CD4-positive, alpha-beta T cell treated with Interleukin-6 for 4 hours (primary cell): ENCODE measurements at places on chromosomes 2 and 18.

DNA sequence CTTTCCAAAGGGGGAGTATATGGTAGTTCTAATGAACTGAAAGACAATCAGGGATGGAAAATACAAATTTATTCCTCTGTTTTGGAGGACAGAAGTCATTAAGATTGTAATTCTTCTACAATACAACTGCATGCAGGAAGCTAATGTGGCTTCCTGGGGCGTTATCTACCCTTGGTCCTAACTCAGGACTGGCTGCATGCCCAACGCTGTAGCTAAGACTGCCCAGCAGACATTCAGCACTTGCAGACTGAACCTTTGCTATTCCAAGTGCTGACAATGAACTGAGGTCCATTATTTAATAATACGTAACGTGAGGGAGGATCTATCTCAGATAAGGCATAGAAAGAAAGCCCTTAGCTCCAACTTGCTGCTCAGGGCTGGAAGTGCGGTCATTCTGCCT, 53.2 kb downstream of the ZAP70 start:
- DNase-seq: no peak

DNA sequence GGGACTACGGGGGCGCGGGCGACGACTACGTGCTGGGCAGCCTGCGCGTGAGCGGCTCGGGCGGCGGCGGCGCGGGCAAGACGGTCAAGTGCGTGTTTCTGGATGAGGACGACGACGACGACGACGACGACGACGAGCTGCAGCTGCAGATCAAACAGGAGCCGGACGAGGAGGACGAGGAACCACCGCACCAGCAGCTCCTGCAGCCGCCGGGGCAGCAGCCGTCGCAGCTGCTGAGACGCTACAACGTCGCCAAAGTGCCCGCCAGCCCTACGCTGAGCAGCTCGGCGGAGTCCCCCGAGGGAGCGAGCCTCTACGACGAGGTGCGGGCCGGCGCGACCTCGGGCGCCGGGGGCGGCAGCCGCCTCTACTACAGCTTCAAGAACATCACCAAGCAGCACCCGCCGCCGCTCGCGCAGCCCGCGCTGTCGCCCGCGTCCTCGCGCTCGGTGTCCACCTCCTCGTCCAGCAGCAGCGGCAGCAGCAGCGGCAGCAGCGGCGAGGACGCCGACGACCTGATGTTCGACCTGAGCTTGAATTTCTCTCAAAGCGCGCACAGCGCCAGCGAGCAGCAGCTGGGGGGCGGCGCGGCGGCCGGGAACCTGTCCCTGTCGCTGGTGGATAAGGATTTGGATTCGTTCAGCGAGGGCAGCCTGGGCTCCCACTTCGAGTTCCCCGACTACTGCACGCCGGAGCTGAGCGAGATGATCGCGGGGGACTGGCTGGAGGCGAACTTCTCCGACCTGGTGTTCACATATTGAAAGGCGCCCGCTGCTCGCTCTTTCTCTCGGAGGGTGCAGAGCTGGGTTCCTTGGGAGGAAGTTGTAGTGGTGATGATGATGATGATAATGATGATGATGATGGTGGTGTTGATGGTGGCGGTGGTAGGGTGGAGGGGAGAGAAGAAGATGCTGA, 1.4 kb downstream of the SOX11 start:
- no peak for DNase-seq

DNA sequence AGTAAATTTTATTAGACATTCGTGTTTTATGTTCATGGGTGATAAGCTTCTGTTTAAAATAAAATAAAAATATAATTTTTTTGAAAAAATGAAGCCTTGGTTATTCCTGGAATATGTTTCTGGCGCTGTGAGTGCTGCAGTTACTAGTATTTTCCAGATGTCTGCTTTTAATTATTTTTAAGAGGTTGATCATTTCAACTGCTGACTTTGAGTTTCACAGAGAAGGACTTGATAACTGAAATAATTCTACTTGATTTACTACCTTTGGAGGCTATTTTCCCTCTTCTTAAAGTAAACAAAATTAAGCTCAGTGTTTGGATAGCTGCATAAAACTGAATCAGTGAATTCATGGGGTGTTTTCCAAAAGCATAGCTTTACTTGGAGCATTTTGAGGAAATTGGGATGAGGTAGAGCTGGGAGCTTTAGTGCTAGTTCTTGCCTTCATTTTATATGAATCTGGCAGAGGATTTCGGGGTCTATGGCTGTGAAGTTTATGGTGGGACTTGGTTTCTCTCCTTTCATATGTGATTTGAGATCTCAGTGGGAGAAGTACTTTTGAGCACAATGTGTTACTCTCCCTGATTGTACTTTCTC, 666.5 kb downstream of the DCDC2C start:
- no peak for DNase-seq

DNA sequence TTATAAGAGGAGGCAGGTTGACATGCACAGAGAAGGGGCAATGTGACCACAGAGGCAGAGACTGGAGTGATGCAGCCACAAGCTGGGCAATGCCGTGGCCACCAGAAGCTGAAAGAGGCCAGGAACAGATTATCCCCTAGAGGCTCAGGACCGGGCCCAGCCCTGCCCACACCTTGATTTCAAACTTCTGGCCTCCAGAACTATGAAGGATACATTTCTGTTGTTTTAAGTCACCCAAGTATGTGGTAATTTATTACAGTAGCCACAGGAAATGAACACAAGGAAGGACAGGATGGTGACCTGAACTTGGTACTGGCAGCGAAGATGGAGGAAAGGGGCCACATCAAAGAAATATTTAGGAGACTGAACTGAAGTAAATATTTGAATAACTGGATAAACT, 66.8 kb upstream of the RIOK3 start:
- DNase-seq: no peak

GRCh38 chr18:58668897-58669296, 2.4 kb upstream of the MALT1 start:
- no peak for DNase-seq

DNA sequence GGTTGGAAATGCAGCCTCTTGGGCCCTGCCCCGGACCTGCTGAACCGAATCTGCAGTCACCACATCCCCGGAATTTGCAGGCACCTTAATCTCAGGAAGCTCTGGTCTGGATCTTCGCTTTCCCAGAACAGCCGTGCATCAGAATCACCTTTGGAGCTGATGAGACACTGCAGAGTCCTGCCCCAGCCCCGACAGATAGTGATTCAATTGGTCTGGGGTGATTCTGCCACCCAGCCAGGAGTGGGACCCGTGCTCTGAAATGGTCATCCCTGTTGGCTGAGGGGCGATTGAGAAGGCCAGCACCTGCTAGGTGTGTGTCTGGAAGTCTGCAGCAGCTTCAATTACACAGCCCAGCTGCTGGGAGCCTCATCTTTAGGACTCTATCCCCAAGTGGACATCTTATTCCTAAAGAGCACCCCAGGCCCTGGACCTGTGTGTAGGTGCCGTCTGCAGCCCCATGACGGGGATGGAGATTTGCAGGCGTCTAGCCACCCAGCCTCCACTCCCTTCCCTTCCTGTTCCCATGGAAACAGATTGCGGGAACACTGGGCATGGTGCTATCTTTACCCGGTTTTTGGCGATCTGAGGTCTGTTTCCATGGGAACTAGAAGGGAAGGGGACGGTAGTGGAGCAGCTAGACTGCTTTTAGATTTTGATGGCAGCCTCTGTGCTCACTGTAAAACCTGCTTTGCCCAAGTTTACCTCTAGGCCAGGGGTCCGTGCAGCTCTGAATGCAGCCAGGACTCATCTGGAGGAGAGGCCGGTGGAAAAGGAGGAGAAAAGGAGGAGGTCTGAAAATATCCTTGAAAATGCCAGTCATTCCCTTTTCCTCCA, 156.1 kb downstream of the LDLRAD4 start:
- peak; percentile 42 for DNase-seq

DNA sequence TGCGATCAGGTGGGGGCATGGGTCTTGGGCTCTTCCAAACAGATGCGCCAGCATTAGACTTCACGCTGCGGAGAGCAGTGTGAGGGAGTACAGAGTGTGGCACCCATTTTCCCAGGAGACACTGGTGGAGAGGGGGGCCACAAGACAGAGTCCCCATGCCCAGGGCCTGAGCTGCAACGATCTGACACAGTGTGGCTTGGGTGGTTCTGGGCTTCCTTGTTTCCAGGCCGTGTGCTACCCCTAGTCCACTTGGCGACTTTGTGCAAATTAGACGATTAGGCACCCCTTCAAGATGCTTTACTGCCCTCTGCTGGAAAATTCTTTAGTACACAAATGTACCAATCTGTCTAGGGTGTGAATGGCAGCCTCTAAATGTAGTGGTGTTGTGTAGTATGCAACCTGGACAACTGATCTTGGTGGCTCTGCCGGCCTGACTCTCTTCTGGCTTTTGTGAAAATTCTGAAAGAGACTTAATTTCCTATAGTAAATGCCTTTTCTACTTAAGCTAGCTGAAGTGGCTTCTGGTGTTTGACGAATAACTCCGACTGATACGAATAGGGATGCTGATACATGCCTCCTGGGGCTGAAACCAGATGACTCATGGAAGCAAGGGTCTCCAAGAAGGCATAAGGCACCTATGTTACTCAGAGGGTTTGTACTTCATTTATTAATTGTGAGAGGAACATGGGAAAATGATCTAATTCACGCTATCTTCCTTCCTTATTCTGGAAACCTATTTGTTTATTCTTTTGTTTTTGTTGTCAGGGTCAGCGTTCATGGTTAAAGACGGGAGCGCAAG, 92.3 kb upstream of the SMAD2 start:
- DNase-seq: no peak

- DNase-seq: no peak
Measured at GRCh38 chr18:48641981-48642380, 103.2 kb downstream of the CTIF start.

DNA sequence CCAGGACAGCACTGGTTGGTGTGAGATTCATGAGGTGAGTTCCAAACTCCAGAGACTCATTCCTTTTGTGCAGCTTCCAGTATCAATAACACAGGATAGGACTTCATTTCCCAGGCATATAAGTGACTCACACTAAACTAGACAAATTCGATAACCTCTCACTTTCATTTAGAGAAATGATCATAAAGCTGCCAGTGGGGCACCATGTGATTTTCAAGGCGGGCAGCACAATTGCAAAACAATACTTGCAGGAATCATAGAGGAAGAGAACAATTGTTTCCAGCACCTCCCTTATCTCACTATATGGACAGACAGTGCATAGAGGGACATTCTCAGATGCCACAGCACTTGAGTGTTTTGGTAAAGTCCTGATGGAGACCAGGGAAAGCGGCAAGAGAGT, 31.3 kb upstream of the DNAH7 start:
- no peak for DNase-seq

GRCh38 chr2:492178-492577, 185.0 kb downstream of the TMEM18 start:
- no peak for DNase-seq

- DNase-seq: no peak
Measured at GRCh38 chr2:106106622-106107508, 87.2 kb downstream of the UXS1 start.

- peak; percentile 72 for DNase-seq
Measured at GRCh38 chr18:2971741-2972552, 41.0 kb downstream of the LPIN2 start.

DNA sequence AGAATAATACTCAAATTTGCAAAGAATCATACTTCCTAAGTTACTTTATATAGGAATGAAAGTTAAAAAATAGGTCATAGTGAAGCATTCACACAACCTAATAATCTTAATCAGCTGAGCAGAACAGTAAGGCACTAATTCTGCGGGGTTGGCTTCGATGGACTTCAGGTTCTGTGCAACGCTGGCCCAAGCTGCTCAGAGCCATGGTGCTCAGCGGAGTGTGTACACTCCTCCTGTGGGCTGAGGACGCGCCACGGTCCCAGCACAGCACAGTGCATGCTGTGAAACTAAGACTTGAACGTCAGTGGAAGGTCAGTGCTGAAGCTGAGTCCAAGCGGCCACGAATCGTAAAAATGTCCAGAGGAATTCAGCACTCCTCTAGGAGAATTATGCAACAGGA, 66.7 kb downstream of the MYT1L start:
- no peak for DNase-seq

DNA sequence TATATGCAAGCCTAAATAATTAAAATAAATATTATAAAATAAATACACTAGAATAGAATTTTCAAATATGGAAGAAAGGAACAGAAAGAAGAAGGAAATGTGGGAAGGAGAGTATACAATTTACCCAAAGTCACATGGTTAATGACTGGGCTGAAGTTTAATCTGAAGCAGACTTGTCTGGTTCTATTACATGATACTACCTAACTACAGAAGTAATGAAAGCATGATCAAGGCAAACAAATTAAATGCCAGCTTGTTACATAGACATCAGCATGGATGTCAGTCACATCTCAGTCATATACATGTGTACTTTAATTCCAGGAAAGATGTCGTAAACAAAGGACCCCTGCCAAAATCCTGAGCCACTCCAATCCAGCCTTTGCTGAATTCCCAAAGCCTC, 1060.8 kb downstream of the CNTNAP5 start:
- no peak for DNase-seq

GRCh38 chr2:131543385-131543891, 15.8 kb downstream of the CCDC74A start:
- DNase-seq: no peak

GRCh38 chr2:83901317-83901716, 557.8 kb downstream of the SUCLG1 start:
- DNase-seq: no peak

DNA sequence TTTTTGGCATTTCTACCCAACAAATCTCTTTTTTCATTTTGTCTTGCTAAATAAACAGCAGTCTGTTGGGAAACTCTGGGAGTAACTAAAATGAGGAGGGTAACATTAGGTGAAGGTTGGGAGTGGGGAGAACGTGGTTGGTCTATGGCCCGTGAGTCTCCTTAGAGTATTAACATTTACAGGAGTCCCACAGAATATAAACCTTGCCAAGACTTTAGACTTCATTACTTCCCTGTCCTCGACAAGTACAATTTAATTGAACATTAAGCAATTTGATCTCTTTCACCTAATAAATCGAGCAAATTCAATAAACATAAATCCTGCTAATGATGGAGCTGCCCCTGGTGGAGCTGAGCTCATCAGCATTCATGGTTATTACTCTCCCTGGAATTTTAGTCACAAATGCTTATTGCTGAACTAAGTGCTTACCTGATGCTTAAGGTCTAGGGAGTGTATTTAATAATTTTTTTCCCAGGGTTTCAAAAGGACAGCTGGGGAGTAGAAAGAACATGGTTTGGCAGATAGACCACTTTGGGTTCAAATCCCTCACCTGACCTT, 95.1 kb upstream of the RASGRP3 start:
- no peak for DNase-seq
